Panc1 (cell line): ENCODE measurements at places on chromosomes 3 and 15. TPM values are rescaled to one million over a fixed set of nuclear protein-coding genes. Genes with fewer than 3 reads are reported as not detected.

- H3K36me3 ChIP-seq: no peaks in the 10 kb centered on the region
- no peaks in the 10 kb centered on the region for H3K4me1 ChIP-seq
- H3K27me3 ChIP-seq: no peaks in the 10 kb centered on the region
- H3K4me3 ChIP-seq: no peak overlapping the region
- DNase-seq: no peak
These were observed 3.2 kb downstream of the GPR171 start for GRCh38 chr3:151199554-151200438.

- no peaks in the 10 kb centered on the region for H3K27me3 ChIP-seq
- no peak overlapping the region for H3K27ac ChIP-seq
- H3K4me3 ChIP-seq: no peak overlapping the region
- no peak for DNase-seq
These were observed 384.5 kb upstream of the IL12A start for GRCh38 chr3:159604151-159604581.

GRCh38 chr3:114942773-114943172 is 204.3 kb downstream of the ZBTB20 start:
- H3K27me3 ChIP-seq: no peaks in the 10 kb centered on the region
- no peak overlapping the region for H3K4me3 ChIP-seq
- no peaks in the 10 kb centered on the region for H3K36me3 ChIP-seq
- no peak for DNase-seq
- H3K4me1 ChIP-seq: no peaks in the 10 kb centered on the region

DNA sequence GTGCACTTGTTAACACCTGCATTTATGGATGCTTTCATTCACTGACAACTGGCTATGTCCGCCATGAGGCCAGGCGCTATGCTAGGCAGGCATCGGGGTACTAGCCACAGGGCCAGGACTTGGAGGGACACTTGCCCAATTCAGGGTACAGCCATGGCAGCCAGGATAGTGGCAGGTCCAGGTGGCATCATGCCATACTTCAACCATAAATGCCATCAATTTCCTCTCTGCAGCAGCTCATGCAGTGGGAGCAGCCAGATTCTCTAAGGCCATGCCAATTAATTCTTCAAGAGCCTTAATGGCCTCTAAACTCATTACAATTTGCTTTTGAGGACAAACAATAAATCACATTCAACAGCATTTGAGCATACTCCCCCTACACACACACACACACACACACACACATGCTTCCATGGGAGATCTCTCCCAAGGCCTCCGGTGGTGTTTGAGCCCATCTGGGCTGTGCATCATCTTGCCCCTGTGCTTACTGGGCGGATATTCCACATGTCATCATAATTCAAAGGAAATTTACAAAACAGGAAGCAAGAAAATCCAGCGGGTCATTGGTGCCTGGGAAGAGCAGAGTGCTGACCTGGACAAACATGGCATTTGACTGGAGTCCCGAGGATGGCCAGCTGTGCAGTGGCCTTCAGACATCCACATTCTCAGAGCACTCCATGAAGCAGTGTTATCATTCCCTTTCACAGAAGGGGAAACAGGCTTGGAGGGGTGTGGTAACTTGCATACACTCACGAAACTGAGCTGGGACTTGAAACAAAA is 109.1 kb downstream of the IQSEC1 start:
- H3K27ac ChIP-seq: no peak overlapping the region
- no peaks in the 10 kb centered on the region for H3K27me3 ChIP-seq
- DNase-seq: no peak
- peaks cover 4% of the 10 kb centered on the region; the same call in 1 of the 2 replicates for H3K4me1 ChIP-seq

- H3K4me1 ChIP-seq: peaks cover 12% of the 10 kb centered on the region
- no peaks in the 10 kb centered on the region for H3K27me3 ChIP-seq
- H3K27ac ChIP-seq: no peak overlapping the region
- no peak overlapping the region for H3K4me3 ChIP-seq
- DNase-seq: no peak
- H3K36me3 ChIP-seq: no peaks in the 10 kb centered on the region
These were observed 2.9 kb downstream of the COMMD4 start for GRCh38 chr15:75338661-75339240.

DNA sequence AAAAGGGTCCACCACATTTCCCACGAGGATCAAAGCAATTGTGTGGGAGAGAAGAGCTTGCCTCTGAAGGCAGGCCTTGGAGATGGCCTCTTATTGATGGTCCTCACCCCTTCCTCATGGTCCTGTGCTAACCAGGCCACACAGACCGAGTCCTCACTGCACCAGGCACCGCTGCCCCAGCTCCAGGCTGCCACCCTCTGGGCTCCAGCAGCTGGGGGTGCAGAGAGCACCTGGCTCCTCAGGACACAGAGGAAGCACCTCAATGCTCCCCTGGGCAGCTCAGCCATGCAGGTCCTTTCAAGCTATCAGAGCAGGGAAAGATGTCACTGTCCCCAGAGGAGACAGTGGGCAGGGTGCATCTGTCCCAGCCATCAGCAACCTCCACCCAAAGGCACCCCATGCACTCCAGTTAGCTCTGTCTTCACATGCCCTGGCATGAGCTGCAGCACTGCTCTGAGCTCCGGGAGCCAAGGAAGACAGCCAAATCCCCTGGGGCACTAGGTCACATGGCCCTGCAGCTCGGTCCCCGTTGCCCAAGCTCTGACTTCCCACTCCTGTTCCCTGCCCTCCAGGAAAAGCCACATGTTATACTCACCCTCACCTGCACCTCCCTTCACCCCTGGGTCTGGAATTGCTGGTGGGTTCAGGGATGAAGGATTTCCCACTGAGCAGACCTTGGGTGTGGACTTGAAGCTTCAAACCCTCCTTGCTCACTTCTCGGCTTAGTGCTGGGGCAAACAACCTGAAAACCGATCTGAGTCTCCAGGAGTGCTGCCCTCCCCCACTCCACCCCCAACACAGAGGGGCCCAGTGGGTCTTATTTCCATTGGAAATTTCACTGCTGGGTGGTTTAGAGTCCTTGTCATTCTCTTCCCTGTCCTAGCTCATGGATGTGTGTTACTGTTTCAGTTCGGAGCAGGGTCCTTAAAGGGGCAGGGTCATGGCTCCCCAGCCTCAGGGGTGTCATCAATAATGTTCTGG is 32.6 kb downstream of the ALS2CL start:
- H3K36me3 ChIP-seq: no peaks in the 10 kb centered on the region
- H3K4me1 ChIP-seq: no peaks in the 10 kb centered on the region
- H3K27ac ChIP-seq: no peak overlapping the region
- no peak for DNase-seq
- H3K4me3 ChIP-seq: no peak overlapping the region

DNA sequence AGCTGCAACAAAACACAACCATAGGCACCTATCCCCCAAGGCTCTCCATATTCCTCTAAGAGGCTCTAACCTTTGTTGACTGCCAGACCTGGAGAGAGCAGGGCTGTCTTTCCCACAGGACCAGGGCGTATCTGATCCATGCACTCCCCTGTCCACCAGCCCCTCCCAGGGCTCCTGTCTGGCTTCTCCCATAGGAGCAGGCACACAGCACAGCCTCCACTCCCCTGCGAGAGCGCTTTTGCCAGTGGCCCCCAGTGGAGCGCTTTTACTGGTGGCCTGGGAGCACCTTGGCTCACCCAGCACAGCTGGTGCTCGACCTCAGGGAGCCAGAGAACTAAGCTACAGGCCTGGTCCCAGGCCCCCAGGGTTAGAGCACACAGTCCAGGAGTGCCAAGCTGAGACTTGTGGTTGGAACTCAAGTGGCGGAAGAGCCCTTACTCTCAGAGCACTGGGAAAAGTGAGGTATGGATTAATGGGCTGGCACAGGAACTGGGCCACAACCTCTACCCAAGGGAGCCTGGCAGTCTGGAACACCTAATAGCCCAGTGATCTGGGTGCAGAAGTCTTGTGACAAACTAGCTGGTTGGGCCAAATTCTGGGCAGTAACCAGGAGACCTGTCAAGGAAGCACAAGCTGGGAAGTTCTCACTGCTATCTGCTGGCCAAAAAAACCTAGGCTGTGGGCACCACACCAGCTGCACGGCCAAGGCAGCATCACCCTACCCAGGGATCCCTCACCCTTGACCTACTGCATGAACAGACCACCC is 79.6 kb downstream of the PPP2R3A start:
- H3K27me3 ChIP-seq: no peaks in the 10 kb centered on the region
- H3K4me1 ChIP-seq: no peaks in the 10 kb centered on the region
- H3K4me3 ChIP-seq: no peak overlapping the region
- H3K36me3 ChIP-seq: no peaks in the 10 kb centered on the region
- H3K27ac ChIP-seq: no peak overlapping the region

DNA sequence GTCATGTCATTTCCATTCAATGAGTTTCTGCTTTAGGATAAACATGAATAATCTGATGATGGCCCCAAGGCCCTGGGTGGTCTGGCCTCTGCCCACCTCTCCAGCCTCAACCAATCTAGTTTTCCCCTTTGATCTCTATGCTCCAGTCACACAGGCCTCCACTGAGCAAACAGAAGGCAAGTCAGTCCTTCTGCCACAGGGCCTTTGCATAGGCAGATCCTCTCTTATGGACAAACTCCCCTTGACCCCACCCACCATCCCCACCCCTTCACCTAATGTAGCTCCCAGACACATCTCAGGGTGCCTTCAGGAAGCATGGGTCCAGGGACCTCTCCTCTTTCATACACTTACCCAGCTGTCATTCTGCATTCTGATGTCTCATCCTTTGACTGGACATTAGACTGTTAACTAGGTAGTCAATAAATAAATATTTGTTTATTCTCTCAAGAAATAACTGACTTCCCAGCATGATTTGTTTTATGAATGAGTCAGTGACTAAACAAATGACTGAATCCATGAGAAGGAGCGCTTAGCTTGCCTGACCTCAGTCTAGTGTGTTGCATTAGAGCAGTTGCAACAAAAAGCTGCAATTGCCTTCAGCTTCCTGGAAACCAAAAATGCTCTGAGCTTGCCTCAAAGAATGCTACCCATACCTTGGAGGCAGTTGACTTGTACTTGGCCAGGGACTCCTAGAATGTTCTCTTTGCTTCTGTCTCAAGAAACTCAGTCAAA is 386.6 kb upstream of the WNT5A start:
- no peak overlapping the region for H3K4me3 ChIP-seq
- H3K27me3 ChIP-seq: no peaks in the 10 kb centered on the region
- no peaks in the 10 kb centered on the region for H3K4me1 ChIP-seq

DNA sequence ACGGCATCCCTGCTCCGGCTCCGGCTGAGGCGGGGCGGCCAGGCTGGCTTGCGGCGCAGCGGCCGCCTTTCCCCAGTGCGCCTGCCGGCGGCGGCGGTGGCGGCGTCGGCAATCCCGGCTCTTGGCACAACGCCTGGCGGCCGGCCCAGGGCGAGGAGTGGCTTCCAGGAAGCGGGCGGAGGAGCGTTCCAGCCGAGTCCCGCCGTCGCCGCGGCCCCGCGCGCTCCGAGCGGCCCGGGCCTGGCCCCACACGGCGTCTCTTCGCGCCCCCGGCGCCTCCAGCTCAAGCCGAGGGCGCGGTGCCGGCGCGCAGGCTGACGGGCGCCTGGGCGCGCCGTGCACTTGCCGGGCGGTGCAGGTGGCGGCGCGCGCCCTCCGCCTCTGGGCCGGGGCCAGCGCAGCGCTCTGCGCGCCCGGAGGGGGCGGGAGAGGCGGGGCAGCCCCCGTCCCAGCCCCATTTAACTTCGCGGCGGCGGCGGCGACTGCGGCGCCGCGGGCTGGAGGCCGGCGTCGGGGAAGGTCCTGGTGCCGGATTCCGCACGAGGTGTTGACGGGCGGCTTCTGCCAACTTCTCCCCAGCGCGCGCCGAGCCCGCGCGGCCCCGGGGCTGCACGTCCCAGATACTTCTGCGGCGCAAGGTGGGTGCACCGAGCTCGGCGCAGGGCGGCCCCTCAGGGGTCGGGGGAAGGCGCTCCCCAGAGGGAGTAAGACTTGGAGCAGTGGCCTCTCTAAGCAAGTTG is at the start of gene ADAMTSL3:
Gene ADAMTSL3, plus strand, starts transcription at position 485 of the 740 bp plus-strand sequence. CDS start 1,639 bp downstream, outside the sequence.
- no peaks in the 10 kb centered on the region for H3K27me3 ChIP-seq
- no peak within 1 kb of the TSS for H3K4me3 ChIP-seq
- DNase-seq: no peak
- H3K36me3 ChIP-seq: no peaks in the 10 kb centered on the region

- no peak overlapping the region for H3K27ac ChIP-seq
- no peak for DNase-seq
- H3K4me1 ChIP-seq: no peaks in the 10 kb centered on the region; the same call in 1 of the 2 replicates
- H3K36me3 ChIP-seq: no peaks in the 10 kb centered on the region; the same call in none of the 2 replicates
- H3K4me3 ChIP-seq: no peak overlapping the region
- H3K27me3 ChIP-seq: no peaks in the 10 kb centered on the region
These were observed 11.6 kb downstream of the ATOSA start for GRCh38 chr15:52667597-52667996.

- H3K4me3 ChIP-seq: peak overlapping the region; percentile 73
- no peak for DNase-seq
- no peaks in the 10 kb centered on the region for H3K36me3 ChIP-seq
- H3K27me3 ChIP-seq: no peaks in the 10 kb centered on the region
- H3K4me1 ChIP-seq: peaks cover 14% of the 10 kb centered on the region; the same call in 1 of the 2 replicates
These were observed 495 bp upstream of the MYEF2 start for GRCh38 chr15:48178648-48178931.

DNA sequence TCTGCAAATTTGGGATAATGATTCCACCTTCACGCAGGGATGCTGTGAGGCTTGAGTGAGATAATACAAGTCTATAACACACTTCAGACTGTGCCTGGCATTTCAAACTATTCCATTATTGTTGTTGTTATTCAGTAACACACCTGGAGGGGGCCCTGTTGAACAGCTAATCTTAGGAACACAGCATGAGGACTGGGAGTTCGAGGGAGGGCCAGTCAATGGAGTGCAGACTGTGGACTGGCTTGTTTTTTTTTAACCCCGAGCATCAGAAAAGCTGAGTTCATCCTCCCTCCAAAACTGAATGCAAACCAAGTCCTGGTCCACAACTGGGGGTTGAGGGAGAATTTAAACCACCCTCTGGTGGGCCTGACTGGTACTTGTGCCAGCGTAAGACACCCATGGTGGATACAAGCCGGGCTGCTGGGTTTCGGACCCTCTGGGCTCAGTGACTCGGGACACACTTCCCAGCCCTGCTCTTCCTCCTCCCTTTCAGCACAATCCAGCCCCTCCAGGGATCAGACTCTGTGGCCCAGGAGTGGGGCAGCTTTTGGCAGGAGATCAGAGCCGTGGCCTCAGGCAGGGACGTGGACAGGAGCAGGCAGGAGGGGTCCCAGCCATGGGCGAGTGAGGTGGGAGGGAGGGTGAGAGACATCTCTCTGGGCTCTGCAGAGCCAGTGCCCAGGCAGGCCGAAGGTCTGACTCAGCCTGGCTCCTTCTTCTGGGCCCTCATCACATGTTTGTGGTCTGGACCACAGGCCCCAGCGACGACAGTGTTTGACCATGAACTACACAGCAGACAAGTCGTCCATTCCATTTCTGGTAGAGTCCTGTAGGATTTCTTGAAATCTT is 36.3 kb upstream of the MEX3B start:
- H3K27ac ChIP-seq: no peak overlapping the region
- no peaks in the 10 kb centered on the region for H3K4me1 ChIP-seq
- no peak for DNase-seq
- peaks cover 6% of the 10 kb centered on the region for H3K27me3 ChIP-seq
- H3K4me3 ChIP-seq: no peak overlapping the region
- no peaks in the 10 kb centered on the region for H3K36me3 ChIP-seq

The CYP11A1 gene
- 0.57 TPM for total RNA-seq

The DNASE1L3 gene
- not detected for total RNA-seq

The DISP2 gene
- total RNA-seq: 10.0 TPM

The CCR1 gene
- total RNA-seq: not detected

The NEIL1 gene
- total RNA-seq: 3.4 TPM

The GNAT1 gene
- total RNA-seq: not detected

The ZNF860 gene
- 8.9 TPM for total RNA-seq

The SLC2A2 gene
- total RNA-seq: 0.13 TPM

The EPHA3 gene
- total RNA-seq: 0.05 TPM

The CLRN1 gene
- total RNA-seq: not detected

The GASK1A gene
- not detected for total RNA-seq
